Aorta (tissue), 5 donors: ENCODE measurements at places on chromosomes 11 and 22. TPM values are rescaled to one million over a fixed set of nuclear protein-coding genes. Genes with fewer than 3 reads are reported as not detected.
A peak's percentile ranks its signal among the peaks of the same experiment; 100 is the strongest.

GRCh38 chr11:87281496-87281895 is 243.8 kb downstream of the TMEM135 start:
- no peaks in the 10 kb centered on the region for H3K36me3 ChIP-seq
- no peak overlapping the region for H3K4me3 ChIP-seq
- no peaks in the 10 kb centered on the region for H3K4me1 ChIP-seq
- no peak overlapping the region for H3K27ac ChIP-seq

DNA sequence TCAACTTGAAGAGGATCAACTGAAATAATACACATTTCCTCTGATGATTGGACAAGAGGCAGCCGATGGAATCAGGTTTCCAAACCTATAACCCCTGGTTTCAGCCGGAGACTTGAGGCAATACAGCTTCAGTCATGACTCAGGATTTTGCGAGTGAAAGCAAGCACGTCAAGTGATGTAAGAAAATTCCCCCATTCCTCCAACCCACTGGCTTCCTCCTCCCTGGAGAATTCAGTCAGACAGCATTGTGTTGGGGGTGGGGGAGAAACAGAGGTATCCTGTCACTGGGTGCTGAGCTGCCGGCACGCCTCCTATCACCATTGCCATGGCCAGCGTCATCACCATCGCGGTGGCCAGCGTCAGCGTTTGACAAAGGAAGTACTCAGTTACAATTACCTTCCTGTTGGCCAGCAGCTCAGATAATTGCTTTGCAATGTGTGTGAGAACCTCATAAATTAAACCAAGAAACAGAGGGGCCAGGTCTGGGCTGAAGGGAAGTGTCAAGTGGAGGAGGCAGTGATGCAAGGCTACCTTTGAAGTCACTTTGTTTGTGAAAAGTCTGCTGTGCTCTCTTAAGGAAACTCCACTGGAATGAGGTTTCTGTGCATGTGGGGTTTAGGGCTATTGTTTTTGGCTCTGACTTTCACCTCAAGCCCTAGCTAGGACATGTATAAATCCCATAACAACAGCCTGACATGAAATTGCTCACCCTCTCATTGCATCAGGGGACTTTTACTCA is 50.2 kb downstream of the LIF start:
- H3K27me3 ChIP-seq, result no peaks in the 10 kb centered on the region
- H3K27ac ChIP-seq, result peak overlapping the region; percentile 41

- H3K27me3 ChIP-seq, result no peaks in the 10 kb centered on the region
- H3K4me3 ChIP-seq, result no peak overlapping the region
- no peak for DNase-seq
- no peak overlapping the region for H3K27ac ChIP-seq
Measured at GRCh38 chr11:117690484-117691217, 106.4 kb downstream of the DSCAML1 start.

- no peak overlapping the region for H3K4me3 ChIP-seq
- no peaks in the 10 kb centered on the region for H3K4me1 ChIP-seq
- no peaks in the 10 kb centered on the region for H3K36me3 ChIP-seq
- no peak for DNase-seq
- H3K27ac ChIP-seq, result no peak overlapping the region
- H3K27me3 ChIP-seq, result no peaks in the 10 kb centered on the region
Measured at GRCh38 chr11:119694334-119694733, 34.7 kb downstream of the NECTIN1 start.

- peaks cover 3% of the 10 kb centered on the region for H3K4me1 ChIP-seq
- no peaks in the 10 kb centered on the region for H3K27me3 ChIP-seq
- peak overlapping the region; percentile 8 for H3K27ac ChIP-seq
- no peak for DNase-seq
- H3K36me3 ChIP-seq, result no peaks in the 10 kb centered on the region
- peak overlapping the region; percentile 67 for H3K4me3 ChIP-seq
Measured at GRCh38 chr11:125111001-125111342, 454 bp downstream of the TMEM218 start.

Gene PRR33
- total RNA-seq, result not detected

Gene SPCS2
- 134 TPM for total RNA-seq

Gene CADM1
- 9.8 TPM for total RNA-seq

Gene SLC22A6
- total RNA-seq, result not detected

Gene SOX6
- total RNA-seq, result 5.4 TPM

Gene CD6
- 1.6 TPM for total RNA-seq
